Activated CD4-positive, alpha-beta T cell treated with anti-CD3 and anti-CD28 coated beads, Interleukin-2, amount 50 U/mL, for 48 hours (primary cell): ENCODE measurements at places on chromosomes 12 and 14.

GRCh38 chr12:46920499-46920898 lies 94.7 kb upstream of the SLC38A4 start:
- DNase-seq, result no peak

- DNase-seq, result no peak
These were observed 31.6 kb upstream of the TESC start for GRCh38 chr12:117130801-117131200.

DNA sequence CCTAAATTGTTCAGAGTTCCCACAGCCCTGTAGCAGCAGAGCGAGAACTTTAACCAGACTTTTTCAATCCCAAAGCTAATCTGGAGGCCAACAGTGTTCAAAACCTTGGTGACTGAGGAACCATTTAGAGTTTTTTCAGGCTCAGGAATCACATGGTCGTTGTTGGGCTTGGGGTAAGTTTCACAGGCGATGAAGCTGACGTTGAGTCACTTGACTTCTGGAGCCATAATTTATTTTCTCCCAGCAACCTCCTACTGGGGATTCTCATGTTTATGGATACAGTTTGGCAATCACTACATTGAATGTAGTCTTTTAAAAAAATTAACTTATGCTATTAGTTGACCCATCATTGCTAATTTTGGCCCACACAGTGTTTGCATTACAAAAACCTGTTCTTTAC lies 34.5 kb downstream of the SSPN start:
- DNase-seq, result no peak

- DNase-seq, result no peak
These were observed 51.2 kb downstream of the TMEM30B start for GRCh38 chr14:61229981-61230380.

DNA sequence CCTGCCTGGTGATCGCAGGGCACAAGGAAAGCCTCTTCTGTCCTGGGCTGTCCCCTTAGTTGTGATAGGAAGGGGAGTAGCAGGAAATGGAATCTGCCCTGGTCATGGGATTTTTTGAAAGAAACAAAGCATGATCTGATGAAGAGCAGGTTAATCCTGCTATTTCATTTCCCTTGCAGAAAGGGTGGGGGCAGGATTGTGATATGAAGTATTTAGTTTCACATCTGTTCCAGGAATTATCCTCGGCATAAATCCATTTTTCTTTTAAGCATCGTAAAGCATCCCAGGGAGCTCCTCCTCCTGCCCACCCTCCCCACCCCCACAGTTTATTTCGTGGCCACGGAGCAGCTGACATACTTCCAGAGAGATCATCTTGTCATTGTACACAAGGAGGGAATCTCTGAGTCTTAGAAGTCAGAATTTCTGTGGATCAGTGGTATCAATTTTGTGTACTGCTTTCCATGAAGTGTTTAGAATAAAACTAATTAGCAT lies 53.1 kb downstream of the TGFB3 start:
- no peak for DNase-seq

- DNase-seq, result no peak
These were observed 41.3 kb upstream of the DUSP6 start for GRCh38 chr12:89393551-89394121.

DNA sequence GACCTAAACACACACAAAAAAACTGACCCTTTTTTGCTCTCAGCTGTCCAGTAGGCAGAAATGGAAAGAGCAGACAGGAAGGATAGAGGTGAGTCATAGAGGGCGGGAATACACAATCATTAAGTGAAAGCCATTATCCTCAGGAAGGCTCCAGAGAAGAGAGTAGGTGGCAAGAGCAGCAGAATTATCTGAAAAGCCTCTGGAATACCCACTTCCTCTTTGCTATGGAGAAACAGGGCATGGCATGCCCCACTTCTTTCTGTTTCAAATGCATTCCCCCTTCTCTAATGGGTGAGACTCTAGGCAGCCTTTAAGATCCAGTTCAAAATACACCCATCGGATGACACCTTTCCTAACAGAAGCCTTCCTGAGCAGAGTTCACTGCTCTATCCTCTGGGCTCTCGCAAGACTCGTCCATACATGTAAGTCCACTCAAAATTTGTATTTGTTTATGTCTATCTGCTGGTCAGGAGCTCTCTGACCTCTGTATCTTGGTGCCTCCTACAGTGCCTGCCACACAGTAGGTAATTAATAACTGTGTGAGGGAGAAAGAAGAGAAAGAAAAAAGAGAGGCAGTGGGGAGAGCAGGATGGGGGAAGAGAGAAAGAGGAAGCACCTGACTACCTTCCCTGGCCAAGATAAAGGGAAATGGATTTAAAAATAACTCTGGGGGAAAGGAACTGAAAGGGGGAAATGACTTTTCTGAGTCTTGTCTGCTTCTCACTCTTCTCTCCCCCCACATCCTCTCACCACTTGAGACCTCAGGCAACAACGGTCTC lies 8.5 kb downstream of the KLHL33 start:
- no peak for DNase-seq

GRCh38 chr12:45774508-45775162 lies 45.1 kb downstream of the ARID2 start:
- DNase-seq, result no peak

GRCh38 chr12:30439201-30439600 lies 256.5 kb downstream of the IPO8 start:
- no peak for DNase-seq

DNA sequence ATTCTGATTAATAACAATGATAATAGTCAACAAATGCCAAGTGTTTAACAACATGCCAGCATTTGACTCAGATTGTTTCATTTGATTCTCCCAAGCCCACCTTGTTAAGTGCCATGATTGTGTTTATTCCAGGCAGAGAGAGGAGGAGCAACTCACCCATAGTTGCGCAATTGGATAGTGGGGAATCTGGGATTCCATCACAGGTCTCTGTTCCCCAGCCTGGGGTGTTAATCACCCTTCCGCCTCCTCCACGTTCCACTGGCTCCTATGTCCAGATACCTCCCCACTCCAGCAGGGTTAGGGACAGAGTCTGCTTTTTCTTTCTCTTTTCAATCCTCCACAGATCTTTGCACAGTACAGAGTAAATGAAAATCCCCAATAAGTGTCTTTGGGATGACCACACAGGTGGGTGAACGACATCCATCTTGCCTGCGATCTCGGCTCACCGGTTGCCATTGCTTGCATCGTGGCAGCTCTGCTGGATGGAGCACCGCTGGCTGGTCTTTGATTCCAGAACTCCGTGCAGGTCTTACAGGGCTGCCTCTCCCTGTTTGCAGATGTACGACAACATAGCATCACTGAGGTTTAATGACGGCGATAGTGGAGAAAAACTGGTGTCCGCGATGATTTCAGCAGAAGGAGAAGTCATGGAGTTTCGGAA lies 78.8 kb downstream of the DNAH10 start:
- DNase-seq, result no peak

DNA sequence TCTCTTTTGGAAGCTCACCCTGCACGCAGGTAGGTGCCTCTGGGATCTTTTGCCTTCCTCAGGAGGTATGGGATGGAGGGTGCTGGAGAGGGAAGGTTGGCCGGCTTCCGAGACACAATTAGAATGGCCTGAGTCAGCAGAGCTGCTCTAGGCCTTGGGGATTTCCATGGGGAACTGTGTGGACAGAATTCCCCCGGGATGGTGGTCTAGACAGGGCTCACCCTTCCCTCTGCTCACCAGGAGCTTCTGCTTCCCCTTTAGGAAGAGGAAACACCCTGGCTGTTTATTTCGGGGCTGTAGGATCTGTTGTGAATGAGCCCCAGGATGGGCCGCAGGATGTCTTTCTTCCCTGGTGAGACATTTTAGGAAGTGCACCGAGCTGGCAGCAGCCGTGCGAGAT lies 43.7 kb upstream of the TMED10 start:
- DNase-seq, result no peak

GRCh38 chr14:94139421-94139820 lies 10.0 kb upstream of the IFI27L2 start:
- DNase-seq, result no peak

GRCh38 chr12:69437073-69437472 lies 33.1 kb upstream of the FRS2 start:
- no peak for DNase-seq

GRCh38 chr14:56874375-56874774 lies 64.1 kb upstream of the OTX2 start:
- DNase-seq, result peak; percentile 4

GRCh38 chr12:105355752-105356151 lies 25.3 kb downstream of the C12orf75 start:
- DNase-seq, result no peak

DNA sequence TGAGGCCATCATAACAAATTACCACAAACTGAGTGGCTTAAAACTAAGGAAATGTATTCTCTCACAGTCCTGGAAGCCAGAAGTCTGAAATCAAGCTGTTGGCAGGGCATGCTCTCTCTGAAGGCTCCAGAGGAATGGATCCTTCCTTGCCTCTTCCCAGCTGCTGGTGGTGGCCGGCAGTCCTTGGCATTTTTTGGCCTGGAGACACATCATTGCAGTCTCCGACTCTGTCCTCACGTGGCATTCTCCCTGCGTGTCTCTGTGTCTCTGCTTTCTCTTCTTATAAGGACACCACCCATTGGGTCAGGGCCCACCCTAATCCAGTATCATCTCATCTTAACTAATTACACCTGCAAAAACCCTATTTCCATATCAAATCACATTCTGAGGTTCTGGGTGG lies 206.1 kb downstream of the SLC41A2 start:
- DNase-seq, result no peak

DNA sequence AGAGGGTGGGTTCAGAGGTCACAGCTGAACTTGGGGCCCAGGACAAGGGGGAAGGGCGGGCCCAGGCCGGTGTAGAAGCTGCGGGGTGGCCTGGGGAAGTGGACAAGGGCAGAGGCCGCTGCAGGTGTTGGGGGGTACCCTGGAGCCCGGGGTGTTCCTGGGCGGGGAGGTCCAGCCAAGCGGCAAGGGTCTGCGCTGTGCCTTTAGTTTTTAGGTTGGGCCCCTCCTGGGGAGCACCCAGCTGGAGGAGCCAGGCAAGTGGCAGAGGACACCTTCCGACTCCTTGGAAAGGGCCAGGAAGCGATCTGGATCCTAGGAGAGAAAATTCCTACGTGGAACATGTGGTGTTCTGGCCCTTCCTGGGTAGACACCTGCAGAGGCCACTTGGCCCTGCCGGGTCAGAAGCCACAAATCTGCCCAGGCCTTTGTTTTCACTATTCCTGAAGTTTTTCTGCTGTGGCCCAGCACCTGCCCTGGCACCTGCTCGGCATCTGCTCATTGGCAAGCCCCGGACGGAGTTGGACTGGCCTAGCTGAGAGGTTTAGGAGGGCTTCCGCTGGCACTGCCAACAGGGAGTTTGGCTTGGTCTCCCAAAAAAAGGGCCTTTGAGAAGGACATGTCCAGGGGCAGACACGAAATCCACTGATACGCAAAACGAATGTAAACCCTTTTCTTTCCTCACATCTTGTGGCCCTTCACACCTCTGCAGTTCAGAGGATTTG lies 61.1 kb downstream of the SMUG1 start:
- no peak for DNase-seq

DNA sequence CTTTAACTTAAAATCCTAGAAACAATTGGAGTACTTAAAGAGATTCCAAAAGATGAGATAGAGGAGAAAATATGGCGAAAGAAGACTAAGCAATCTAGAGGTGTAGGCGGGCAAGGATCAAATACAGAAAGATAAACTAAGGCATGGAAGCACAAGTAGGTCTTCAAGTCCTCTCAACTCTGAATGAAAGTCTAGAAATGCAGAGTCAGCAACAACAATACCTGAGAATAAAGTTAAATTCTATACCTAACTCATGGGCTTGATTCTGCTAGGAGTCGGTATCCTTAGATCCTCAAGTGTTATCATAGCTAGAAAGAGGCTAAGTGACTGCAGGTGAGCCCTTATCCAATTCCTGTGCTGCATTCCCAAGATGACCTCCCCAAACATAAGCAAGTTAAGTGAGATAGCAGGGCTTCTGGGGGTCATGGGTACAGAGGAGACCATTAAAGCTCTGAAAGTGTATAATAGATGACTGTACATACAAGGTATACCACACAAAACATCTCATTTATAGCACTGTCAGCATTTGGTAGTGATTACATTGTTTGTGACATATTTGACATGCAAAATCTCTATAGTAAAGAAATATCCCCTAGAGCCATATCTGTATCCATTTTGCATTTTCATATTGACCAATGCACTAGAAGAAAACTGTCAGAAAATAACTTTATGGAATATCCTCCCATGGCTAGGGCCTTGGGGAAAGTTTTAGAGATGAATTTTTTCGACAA lies 82.5 kb upstream of the ARID2 start:
- DNase-seq, result no peak

- DNase-seq, result no peak
These were observed 4.3 kb downstream of the BCAT1 start for GRCh38 chr12:24944601-24944975.

DNA sequence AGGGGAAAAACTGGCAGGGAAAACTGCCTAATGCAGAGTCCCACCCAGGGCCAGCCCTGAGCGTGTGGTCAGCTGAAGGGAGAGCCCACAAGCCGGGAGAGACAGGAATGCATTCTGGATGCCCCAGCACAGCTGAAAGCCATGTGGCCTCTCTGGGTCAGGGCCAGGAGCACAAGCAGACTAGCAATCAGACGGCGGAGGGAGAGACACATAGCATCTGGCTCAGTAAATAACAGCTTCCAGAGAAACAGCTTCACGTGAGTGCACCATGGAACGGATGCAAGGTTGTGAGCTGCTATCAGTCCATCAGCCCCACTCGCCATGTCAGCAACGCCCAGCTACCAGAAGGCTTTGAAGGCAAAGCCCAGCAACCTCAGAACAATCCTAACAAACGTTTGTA lies 28.2 kb upstream of the TMEM106C start:
- DNase-seq, result no peak

GRCh38 chr14:75301666-75302325 lies 23.2 kb downstream of the FOS start:
- peak; percentile 36 for DNase-seq

DNA sequence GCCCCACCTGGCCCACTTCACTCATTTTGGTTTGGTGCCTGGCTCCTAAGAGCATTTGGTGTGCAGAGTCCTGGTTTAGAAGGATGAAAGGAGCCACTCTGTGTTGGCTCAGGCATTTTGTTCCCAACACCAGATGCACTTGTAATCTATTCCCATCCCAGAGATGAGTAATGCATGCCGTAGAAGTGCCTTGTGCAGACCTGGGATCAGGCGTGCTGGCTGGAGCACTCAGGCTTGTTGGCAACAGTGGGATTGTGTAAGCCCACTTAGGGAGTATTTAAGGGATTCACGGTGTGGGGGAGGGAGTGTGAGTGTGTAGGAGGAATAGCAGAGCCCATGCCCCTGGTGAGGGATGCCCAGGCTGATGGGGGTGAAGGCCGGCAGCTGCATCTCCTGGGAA lies 501.5 kb upstream of the TBX3 start:
- DNase-seq, result no peak

DNA sequence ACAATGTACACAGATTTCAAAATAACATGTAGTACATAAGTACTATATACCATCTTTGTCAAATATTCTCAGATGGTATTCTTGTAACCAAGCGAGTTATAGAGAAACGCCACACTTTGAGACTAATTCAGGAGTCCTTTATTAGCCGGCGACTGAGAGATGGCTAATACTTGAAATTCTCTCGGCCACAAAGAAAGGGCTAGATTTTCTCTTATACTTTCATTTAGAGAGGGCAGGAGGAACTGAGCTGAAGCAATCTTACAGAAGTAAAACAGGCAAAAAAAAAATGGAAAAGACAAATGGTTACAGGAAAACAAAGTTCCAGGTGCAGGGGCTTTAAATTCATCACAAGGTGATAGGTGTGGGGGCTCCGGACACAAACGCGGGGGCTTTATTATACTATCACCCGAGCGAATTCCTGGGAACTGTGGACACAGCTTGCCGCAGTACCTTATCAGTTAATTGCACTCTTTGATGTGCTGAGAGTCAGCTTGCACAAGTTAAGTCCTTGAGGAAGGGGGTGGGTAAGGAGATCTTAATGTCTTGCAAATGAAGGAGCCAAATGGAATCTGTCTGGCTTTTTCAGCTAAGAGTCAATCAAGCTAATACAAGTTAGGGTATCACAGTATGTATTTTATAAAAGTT lies 382.3 kb downstream of the KCNH5 start:
- no peak for DNase-seq
